ENCODE measurements at places on chromosomes 1 and 21. TPM values are rescaled to one million over a fixed set of nuclear protein-coding genes. Genes with fewer than 3 reads are reported as not detected.

The FASLG gene
- not detected for total RNA-seq

The PLPPR4 gene
- 0.43 TPM for total RNA-seq

The STMN1 gene
- 23.5 TPM for total RNA-seq

The GPR3 gene
- 0.09 TPM for total RNA-seq

Data from smooth muscle cell of bladder (primary cell).